ENCODE measurements at places on chromosomes 4 and X.
A peak's percentile ranks its signal among the peaks of the same experiment; 100 is the strongest.

DNA sequence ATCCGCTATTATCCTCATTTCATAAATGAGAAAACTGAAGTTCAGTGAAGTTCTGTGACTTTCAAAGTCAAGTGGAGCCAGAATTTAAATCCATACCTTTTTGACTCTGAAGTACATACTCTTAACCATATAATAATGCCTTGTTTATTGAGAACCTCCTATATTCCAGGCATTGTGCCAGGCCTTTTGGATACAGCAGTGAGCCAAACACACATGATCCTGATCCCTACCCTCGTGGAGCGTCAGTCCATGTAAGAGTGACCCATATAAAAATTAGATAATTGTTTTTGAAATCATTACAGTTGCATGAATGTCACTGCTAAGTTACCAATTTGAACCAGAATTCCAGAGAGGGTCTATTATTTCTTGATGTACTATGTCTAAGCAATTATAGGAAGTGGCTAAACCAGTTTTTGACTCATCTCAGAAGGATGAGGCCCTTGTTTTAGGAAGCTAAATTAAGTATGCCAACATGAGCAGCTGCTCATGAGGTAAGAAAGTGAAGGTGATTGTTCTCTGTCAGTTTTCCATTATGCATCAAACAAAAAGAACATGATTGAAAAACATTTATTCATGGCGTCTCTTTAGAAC lies 289.5 kb downstream of the GLUD2 start:
- H3K27me3 ChIP-seq = no peaks in the 10 kb centered on the region
- no peak for DNase-seq
- no peaks in the 10 kb centered on the region for H3K36me3 ChIP-seq

DNA sequence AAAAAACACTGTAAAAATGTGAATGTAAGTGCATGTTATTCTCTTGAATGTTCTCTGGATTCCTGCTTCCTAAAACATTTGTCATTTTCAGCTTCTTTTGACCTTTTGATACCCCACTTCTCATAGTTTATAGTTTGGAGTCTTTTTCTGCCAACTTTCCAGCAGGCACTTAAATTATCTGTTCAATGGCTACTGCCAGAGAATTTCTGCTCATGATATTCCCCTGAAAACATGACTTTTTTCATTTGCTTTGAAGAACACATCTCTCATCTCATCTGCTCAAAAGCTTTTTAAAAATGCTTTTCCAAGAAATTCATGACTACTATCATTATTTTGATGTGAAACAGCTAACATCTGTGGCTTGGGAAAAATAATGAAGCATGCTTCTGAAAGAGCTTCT lies 269.7 kb upstream of the PCDH7 start:
- peak; percentile 18 for DNase-seq
- no peaks in the 10 kb centered on the region for H3K27me3 ChIP-seq
- no peak overlapping the region for H3K27ac ChIP-seq
- no peaks in the 10 kb centered on the region for H3K4me1 ChIP-seq

GRCh38 chrX:115363372-115363771 lies 73.9 kb downstream of the LUZP4 start:
- H3K4me1 ChIP-seq = no peaks in the 10 kb centered on the region
- H3K27me3 ChIP-seq = no peaks in the 10 kb centered on the region
- no peak for DNase-seq
- H3K4me3 ChIP-seq = no peak overlapping the region
- no peak overlapping the region for H3K27ac ChIP-seq

- no peaks in the 10 kb centered on the region for H3K27me3 ChIP-seq
- H3K27ac ChIP-seq = no peak overlapping the region
These were observed 23.3 kb upstream of the SORBS2 start for GRCh38 chr4:185835336-185835735.

DNA sequence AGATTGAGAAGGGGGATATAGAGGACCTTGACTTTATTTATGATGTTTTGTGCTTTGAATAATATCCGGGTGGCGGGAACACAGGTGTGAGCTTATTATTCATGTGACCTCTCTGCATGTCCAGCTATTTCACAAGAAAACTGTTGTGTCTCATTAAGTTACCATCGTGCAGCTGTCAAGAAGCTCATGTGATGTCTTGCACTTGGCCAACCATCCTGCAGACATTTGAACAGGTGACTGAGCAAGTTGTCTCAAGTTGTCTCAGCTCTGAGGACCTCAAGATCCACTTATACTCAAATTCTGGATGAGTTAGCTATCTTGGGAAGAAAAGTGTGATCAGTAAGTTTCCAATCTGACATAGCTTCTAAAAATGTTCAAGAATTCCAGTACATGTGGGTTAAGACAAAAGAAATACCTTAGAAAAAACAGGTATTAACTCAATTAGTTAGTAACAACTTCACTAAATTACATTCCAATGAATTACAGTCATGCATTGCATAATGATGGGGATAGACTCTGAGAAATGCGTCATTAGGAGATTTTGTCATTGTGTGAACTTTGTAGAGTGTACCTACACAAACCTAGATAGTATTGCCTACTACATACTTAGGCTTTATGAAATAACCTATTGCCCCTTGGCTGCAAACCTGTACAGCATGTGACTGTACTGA lies 462.2 kb downstream of the INPP4B start:
- no peak for DNase-seq
- no peaks in the 10 kb centered on the region for H3K36me3 ChIP-seq
- H3K4me1 ChIP-seq = no peaks in the 10 kb centered on the region
- H3K27ac ChIP-seq = no peak overlapping the region

DNA sequence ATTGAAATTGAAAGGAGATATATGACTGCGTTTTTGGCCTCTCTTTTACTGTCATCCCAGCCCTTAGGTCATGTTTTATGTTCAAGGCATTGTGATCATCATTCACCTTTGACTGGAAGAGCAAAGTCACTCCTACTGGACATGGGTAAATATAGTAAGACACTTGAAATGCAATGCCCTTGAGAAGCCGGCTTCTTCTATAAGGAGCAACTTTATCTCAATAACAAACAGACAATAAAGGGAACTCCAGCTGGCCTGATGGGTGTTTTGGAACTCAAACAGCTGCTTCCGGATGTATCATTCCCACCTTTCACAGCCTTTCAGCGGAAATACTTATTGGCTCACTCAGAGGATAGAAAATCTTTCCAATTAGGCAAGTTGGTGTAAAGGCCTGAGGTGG lies 65.1 kb upstream of the C4orf54 start:
- DNase-seq = no peak
- H3K27ac ChIP-seq = peak overlapping the region; percentile 7
- H3K4me3 ChIP-seq = no peak overlapping the region
- no peaks in the 10 kb centered on the region for H3K27me3 ChIP-seq
- no peaks in the 10 kb centered on the region for H3K36me3 ChIP-seq

DNA sequence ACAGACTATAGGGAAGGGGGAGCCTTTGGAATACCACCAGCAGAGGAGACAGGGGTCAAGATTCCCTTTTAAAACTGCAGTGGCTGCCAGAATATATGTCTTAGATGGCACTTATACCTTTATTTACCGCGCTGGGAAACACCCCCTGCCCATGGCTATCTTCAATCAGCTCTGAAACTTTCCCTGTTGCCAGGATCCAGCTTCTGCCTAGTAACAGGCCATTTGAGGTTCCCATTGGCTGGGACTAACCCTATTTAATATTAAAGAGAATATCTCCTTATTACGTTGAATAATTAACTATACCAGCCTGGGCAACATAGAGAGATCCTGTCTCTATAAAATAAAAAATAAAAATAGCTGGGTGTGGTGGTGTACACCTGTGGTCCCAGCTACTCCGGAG lies 23.8 kb downstream of the SOWAHB start:
- H3K4me3 ChIP-seq = no peak overlapping the region
- no peaks in the 10 kb centered on the region for H3K36me3 ChIP-seq
- DNase-seq = no peak
- no peaks in the 10 kb centered on the region for H3K27me3 ChIP-seq
- H3K4me1 ChIP-seq = no peaks in the 10 kb centered on the region
- no peak overlapping the region for H3K27ac ChIP-seq

DNA sequence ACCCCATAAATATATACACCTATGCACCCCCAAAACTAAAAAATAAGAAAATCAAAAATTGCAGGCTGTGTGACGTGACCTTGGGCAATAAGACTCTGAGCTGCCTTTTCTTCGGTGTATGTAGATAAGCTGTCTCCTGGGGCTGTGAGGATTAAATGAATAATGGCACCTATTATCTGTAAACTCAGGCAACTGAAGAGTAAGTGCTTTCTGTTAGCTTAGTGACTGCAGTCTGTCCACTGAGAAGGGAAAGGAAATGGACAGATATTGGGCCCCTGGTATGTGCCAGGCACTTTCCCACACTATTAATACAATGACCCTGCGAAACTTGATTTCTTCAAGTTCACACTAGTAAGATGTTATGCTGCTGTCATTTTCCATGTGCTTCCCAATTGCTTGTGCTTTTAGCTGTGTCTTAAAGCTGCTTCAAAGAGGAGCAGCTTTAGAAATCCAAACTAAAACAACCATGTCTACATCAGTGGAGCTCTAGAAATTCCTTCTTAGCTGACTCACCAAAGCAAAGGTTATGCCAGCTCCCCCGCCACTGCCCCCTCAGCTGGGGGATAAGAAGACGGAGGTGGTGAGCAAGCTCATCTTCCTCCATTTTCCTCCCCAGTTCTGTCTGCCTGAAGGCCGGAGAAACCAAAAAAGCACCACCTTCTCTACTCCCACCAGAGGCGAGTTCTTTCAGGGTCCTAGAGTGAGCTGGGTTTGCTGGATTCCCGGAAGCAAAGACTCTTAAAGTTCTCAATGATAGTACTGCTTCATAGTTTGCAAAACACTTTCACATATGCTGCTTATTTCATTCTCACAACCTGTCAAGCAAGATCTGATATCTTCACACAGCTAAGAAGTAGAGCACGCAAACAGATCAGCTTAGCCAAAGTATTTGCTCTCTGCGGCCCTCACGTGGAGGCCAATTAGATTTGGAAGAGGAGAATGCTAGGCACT lies 8.8 kb upstream of the DGAT2L6 start:
- peaks cover 29% of the 10 kb centered on the region for H3K36me3 ChIP-seq
- no peaks in the 10 kb centered on the region for H3K4me1 ChIP-seq
- H3K27ac ChIP-seq = peak overlapping the region; percentile 37
- no peak for DNase-seq
- H3K27me3 ChIP-seq = no peaks in the 10 kb centered on the region

DNA sequence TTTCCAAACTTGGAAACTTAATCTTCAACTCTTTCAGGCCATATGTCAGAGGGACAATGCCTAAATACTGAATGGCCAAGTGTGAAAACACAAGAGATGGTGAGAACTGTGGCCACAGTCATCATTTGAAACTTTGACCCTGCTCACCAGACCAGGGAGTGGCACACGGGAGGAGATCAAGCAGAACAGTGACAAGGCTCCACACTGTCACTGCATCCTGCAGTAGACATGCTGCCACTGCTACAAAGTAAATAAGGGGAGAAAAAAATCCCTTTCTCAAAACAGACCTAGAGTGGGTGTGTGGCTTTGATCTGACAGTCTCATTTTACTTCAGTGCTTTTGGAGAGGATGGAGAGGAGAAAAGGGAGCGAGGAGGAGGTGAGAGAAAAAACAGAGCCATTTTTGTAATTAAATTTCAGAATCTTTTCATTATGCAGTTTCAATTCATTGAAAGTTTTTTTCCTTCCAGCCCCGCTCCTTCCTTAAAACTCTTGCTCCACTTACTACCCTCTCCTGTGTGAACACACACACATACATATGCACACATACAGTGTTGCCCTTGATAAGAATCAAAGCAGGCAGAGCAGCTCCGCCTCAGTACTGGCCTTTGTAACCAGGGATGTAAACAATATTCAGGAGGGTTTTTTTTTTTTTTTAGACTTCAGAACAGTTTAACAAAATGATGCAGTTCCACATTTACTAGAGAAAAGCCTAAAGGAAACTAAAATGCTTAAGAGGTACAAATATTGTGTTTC lies 34.4 kb downstream of the NEXMIF start:
- no peak overlapping the region for H3K4me3 ChIP-seq
- H3K36me3 ChIP-seq = no peaks in the 10 kb centered on the region
- no peak for DNase-seq
- H3K27ac ChIP-seq = no peak overlapping the region
- no peaks in the 10 kb centered on the region for H3K27me3 ChIP-seq
- no peaks in the 10 kb centered on the region for H3K4me1 ChIP-seq

GRCh38 chrX:15989716-15990115 lies 133.6 kb upstream of the GRPR start:
- H3K36me3 ChIP-seq = no peaks in the 10 kb centered on the region
- no peak for DNase-seq
- no peak overlapping the region for H3K27ac ChIP-seq
- H3K4me1 ChIP-seq = no peaks in the 10 kb centered on the region
- no peaks in the 10 kb centered on the region for H3K27me3 ChIP-seq

- no peaks in the 10 kb centered on the region for H3K27me3 ChIP-seq
- no peaks in the 10 kb centered on the region for H3K4me1 ChIP-seq
- peak; percentile 4 for DNase-seq
- no peak overlapping the region for H3K4me3 ChIP-seq
- no peaks in the 10 kb centered on the region for H3K36me3 ChIP-seq
These were observed 33.8 kb upstream of the SPANXN1 start for GRCh38 chrX:145213504-145213903.

DNA sequence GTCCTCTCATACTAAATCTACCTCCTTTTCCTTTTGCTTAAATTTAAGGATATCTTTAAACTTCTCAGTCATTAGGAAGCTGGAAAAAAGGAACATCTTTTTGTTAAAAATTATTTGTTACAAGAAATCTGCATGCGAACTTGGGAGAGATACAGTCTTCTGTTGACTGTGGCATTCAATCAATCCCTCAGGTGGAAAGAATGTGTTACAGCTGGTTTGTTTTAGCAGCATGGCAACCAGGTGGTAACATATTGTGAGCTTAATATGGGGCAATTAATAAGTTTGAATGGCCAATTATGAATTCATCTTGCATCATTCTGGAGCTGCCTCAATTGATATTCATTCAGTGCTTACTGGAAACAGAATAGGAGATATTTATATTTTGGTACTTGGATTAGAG lies 135.0 kb downstream of the GC start:
- H3K27ac ChIP-seq = no peak overlapping the region
- no peaks in the 10 kb centered on the region for H3K27me3 ChIP-seq
- no peak overlapping the region for H3K4me3 ChIP-seq
- no peaks in the 10 kb centered on the region for H3K4me1 ChIP-seq
- H3K36me3 ChIP-seq = no peaks in the 10 kb centered on the region

DNA sequence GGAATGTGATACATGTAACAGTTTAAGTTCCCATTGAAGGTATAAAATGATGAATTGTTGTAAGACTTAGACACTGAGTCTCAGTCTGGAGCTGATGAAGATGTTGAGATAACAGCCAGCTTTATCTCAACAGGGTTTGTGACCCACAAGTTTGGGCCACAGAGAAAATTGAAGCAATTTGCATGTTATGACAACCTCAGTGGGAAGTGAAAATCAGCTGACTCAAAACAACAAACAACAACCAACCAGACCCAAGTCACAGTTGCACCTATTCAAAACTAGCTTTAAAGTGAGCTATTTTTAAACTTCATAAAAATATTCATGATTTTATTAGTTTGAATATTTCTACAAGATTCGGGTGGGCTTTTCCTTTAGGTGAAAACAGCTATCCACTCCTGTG lies 8.0 kb downstream of the SFRP2 start:
- H3K27me3 ChIP-seq = peaks cover 63% of the 10 kb centered on the region
- no peaks in the 10 kb centered on the region for H3K36me3 ChIP-seq
- no peak overlapping the region for H3K27ac ChIP-seq
- no peak for DNase-seq
- no peak overlapping the region for H3K4me3 ChIP-seq
- no peaks in the 10 kb centered on the region for H3K4me1 ChIP-seq

GRCh38 chrX:23344904-23345271 lies 10.2 kb downstream of the PTCHD1 start:
- DNase-seq = no peak
- no peak overlapping the region for H3K27ac ChIP-seq
- H3K4me3 ChIP-seq = no peak overlapping the region
- no peaks in the 10 kb centered on the region for H3K4me1 ChIP-seq
- H3K36me3 ChIP-seq = no peaks in the 10 kb centered on the region

Data from left lung (tissue), 14 donors.